ENCODE measurements at places on chromosomes 4 and X.
A peak's percentile ranks its signal among the peaks of the same experiment; 100 is the strongest.

DNA sequence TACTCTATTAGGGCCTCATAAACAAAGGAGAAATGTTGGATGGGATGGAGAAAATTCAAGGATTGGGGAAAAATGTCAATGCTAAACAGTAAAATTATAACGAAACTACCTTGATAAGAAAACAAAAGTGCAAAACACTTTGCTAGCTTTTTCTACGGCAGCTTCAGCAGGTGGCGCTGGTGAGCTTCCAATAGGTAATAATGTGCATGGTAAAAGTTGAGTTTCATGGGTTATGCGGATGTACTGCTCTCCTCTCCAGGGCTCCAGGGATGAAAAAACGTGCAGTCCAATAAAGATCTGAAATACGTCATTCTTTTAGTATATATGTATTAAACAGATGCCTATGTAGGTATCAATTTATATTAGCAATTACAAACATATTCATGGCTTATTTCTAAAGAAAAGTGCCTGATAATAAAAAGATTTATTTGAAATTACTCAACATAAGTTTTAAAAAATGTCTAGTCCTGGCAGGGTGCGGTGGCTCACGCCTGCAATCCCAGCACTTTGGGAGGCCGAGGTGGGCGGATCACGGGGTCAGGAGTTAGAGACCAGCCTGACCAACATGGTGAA lies 239.6 kb downstream of the GRXCR1 start:
- peak; percentile 28 for DNase-seq

DNA sequence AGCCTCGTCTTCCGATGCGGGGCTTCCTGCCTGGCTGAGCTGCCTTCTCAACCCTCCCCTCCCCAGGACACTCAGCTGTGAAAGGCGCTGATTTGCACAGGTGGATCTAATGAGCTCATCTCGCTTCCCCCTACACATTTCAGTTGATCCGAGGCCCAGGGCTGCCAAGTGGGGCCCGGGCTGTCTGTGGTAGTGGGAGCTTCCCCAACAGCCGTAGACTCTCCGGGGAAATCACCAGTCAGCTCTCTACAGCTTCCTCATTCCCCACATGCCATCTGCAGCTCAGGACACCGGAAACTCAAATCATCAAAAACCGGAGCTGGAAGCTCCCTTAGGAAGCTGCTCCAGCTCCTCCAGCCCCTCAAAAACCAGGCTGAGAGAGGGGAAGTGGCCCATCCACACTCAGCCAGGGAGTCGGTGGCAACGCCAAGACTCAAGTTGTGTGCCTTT lies 56.2 kb downstream of the SMIM20 start:
- DNase-seq = no peak

- DNase-seq = no peak
Measured at GRCh38 chr4:6032249-6033244, 14.3 kb upstream of the C4orf50 start.

DNA sequence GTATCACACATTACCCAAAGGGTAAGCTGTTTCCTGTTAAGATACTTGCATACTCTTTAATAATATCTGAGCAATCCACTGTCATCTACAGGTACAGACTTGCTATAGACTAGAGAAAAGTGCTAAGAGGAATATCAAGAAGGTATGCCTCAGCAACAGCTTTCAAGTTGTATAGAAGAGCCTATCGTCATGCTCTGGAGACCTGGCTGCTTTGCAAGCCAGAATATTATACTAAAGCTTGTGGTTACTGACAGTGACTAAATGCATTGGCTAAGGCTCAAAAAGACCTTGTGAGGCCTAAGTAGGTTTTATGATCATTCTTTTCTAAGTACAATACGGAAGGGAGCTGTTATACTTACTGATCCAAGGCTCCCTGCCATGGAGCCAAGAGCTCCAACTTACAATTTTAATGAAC lies 11.3 kb downstream of the LAMP2 start:
- peak; percentile 74 for DNase-seq

DNA sequence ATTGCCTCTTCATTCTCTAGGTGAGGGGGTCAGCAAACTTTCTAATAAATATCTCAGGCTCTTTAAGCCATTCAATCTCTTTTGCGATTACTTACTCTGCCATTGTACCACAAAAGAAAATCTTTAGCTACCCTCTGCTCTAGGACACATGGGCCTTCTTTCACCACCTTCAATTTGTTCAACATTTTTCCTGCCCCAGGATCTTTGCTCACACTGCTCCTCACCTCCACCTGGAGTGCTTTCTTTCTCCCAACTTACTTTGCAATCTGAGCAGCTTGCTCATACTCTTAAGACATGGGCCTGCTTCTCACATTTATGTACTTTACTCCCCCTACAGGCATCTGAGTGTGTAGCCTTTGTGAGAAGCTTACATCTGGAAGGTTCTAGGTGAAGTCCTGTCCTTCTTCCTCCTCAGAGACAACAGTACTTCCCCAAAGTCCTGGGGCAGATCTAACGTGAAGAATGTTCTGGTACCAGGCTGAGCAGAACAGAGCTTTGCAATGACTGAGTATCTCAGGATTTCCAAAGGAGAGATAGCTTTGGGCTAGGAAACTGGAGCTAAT lies 55.0 kb upstream of the PRDM5 start:
- DNase-seq = peak; percentile 64

DNA sequence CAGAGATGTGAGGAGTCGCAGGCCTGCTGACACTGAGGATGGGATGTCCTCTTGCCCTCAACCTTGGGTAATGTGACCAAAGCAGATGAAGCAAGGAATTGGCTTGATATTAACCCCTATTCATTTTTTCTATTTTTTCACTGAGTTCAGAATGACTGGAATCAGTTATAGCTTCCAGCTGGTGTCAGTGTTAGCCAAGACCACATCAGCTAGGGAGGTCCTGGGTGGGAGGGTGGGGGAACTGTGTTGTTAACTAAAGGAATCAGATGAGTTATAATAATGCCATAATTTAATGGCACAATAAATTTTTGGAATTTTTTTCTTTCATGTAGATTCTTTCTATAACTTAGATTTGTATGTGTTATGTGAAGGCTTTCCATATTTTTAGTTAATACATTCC lies 91.9 kb downstream of the EGF start:
- no peak for DNase-seq

DNA sequence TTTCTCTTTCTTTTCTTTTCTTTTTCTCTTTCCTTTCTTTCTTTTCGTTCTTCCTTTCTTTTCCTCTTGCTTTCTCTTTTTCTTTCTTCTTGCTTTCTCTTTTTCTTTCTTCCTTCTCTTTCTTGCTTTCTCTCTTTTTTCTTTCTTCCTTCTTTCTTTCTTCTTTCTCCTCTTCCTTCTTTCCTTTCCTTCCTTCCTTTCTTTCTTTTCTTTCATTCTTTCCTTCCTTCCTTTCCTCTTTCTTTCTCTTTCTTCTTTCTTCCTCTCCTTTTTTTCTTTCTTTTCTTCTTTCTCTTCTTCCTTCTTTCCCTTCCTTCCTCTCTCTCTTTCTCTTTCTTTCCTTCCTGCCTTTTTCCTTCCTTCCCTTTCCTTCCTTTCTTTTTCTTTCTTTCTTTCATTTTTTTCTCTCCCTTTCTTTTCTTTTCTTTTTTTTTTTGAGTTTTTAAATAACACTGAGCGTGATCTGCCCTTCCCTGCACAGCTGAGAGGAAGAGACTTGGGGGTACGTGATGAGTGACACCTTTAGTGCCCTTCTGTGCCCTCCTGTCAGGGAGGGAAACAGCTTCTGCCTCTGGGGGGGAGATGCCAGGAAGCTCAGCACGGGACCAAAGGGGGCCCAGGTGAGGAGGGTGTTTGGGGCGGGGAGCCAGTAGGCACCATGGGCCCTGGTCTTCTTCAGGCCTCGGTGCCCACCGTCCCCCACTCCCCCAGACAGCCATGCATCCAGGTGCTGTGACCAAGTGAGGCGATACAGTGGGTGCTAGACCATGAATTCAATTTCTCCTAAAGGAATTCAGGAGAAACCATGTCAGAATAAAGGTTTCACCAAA lies 36.6 kb upstream of the CDKN2AIP start:
- no peak for DNase-seq

- DNase-seq = no peak
Measured at GRCh38 chr4:89303814-89304388, 3.7 kb downstream of the GPRIN3 start.

DNA sequence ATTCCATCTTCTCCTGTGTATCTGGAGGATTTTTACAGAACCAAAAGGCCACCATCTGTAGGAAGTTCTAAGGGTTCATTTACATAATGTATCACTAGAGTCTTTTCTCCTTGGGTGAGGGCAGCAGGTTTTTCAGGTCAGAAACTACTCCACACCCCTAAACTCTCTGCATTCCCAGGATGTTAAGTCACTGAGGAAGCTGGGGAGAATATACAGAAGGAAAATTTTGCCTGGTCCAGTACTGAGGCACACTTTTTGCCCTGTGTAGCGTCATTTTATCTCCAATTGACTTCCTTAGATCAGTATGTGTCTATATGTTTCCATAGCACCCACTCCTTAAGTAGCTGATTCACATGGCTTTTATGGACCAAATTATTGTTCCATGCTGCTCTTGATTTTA lies 17.0 kb downstream of the XKRX start:
- peak; percentile 33 for DNase-seq

- peak; percentile 88 for DNase-seq
Measured at GRCh38 chr4:152258804-152259708, 276.8 kb downstream of the FBXW7 start.

DNA sequence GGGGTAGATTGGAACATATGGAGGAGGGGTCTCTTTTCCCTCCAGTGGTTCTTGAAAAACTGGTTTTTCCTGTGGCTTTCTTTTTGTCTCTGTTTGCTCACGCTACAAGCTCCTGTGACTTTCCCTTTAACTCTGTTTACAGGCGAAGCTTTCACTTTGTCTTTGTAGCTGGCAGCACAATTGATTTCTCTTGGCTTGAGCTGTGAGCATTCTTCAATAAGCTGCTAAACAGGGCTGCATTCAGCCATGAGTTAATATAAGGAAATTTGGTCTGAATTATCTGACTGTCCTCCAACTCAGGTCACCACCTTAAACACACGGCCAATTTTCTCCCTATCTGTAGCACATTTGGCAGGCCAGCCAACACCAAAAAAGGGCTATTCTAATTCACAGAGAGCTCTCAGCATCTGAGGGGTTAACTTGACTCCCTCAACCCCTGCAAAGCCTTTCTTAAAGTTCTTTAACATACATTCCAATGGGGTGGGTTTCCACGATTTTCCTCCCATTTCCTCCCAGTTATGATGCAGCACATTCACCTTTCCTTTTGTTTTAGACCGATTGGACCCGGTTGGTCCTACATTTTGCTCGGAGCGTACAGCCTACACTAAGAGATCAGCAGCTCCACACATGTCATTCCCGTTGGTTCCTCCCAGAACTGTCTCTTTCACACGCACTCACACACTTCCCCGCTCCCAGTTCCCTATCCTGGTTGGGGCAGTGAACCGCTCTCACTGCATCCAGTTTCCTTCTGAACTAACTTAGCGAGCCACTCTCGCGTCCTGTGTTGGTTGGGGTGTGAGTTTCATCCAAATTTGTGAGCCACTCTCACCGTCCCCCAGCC lies 45.4 kb downstream of the UGT2A3 start:
- no peak for DNase-seq

DNA sequence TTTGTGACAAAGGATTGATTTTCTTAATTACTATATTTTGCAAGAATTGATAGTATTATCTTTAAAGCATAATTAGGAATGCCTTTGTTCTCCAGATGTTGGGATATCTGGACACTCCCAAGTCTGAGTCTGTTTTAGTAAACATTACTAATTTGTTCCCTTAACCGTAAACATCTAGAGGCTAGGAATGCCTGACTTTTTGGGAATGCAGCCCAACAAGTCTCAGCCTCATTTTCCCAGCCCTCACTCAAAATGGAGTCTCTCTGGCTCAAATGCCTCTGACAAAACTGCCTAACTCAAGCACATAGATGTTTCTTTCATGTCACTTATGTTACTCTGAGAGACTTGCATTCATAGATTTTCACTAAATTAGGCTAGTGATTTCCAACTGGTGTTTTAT lies 297.0 kb upstream of the CLNK start:
- DNase-seq = no peak

DNA sequence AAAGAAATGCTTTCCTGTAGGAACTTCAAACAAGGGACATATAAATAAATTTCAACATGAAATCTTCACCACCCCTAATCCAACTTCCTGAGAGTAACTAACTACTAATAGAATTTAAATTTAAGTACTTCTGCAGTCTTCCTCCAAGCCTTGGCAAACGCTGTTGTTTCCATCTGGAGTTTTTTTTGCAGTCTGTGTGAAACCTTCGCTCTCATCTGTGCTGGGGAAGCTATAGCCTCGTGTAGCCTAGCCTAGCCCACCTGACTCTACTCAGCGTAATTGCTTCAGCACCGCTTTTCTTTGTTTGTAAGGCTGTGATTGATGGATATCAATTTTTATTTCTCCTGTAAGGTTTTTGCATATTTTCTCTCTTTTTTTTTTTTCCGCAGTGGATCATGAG lies 30.9 kb downstream of the STOX2 start:
- no peak for DNase-seq

GRCh38 chr4:70741867-70742658 lies 20.3 kb downstream of the RUFY3 start:
- DNase-seq = no peak

GRCh38 chr4:188975271-188975670 lies 836.0 kb downstream of the TRIML1 start:
- no peak for DNase-seq

- peak; percentile 32 for DNase-seq
Measured at GRCh38 chrX:154596290-154596929, 11.5 kb downstream of the CTAG1A start.

DNA sequence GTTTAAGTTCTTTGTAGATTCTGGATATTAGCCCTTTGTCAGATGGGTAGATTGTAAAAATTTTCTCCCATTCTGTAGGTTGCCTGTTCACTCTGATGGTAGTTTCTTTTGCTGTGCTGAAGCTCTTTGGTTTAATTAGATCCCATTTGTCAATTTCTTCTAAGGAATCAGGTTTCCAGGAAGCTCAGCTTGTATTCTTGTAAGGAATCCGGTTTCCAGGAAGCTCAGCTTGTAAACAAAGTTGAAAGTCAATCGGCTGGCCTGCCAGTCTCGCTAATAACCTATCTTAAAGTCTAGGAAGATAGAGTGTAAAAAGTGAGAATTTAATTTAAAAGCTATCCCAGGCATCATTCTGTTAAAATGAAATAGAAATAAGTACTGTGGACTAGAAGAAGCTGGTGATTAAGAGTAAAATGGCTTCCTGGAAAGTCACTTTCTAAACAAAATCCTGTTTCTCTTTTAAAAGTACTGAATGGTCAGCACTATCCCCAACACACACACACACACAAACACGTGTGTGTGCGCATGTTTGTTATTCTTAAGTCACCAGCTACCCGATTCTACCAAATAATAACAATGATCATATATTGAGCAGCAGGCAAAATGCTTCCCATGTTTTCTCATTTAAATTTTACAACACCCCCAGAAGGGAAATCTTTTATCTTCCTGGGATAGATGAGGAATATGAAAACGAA lies 171.7 kb downstream of the PAPSS1 start:
- peak; percentile 1 for DNase-seq

GRCh38 chr4:41399231-41399630 lies 138.7 kb upstream of the LIMCH1 start:
- no peak for DNase-seq

Data from HFFc6 (cell line).